ENCODE measurements at places on chromosomes 3 and 15.

DNA sequence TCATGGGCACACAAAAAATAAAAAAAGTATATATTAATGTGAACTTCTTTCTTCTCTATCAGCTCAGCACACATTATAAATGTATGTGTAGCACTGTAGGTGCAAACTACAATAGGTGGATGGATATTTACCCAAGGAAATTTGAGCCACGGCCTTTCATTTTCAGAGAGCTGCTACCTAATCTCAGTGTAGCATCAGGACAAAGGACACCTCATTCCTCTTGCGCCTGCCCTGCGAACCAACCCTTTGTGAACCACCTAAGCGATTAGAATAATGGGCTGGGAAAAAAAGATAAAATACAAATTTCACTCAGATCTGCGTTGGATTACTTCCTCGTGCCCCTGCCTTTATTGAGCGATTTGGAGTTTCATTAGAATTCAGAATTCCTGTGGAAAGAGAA, 263.2 kb downstream of the NR2F2 start:
- no peak for DNase-seq

DNA sequence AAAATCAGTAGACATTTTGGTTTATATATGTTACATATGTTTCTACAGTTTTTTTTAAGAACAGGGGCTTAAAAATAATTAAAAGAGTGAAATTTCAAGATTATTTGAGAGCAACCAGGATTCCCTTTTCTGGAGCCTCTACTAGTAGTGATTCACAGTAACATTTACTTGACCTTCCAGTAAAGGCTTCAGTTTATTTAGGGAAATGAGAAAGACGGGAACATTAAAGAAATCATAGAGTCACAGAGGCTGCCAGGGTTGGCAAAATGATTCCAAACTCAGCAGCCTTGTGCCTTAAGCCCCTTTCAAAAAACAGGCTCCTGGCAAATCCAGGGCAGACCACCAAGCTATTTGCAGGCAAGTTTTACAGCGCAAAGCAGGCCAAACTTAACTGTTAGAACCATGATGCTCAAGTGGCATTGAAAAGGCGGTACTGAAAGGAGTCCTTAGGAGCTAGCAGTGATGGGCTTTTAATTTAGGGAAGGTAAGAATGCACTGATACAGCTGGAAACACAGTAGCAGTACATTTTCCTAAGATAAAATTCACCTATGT, 201.1 kb upstream of the ADAMTS9 start:
- no peak for DNase-seq

DNA sequence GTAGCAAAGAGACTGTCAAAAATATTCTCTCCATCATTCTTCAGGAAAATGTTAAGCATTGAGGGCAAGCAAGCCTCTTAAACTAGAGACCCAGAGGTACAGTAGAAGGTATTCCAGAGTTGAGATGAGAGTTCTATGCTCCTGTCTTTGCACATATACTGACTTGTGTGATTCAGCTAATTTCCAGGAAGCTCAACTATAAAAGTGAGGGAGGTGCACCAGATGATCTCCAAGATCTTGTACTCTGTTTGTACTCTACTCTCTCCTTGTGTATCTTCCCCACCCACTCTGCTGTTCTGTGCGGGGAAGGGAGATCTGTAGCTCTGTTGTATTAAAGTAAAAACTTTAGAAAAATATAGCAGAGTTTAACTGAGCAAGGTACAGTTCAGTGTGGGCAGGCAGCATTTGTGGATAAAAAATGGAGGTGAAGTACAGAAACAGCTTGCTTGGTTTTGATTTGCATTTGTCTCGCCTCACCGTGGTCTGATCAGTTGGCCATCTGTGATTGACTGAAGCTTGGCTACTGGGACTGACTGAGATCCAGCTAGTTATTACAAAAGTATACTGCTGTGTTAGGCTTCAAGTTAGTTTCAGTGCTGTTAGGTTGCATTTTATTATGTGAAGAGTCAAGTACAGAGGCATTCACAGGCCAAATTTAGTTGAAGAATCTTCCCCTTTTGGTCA, 463.1 kb upstream of the GOLIM4 start:
- no peak for DNase-seq

DNA sequence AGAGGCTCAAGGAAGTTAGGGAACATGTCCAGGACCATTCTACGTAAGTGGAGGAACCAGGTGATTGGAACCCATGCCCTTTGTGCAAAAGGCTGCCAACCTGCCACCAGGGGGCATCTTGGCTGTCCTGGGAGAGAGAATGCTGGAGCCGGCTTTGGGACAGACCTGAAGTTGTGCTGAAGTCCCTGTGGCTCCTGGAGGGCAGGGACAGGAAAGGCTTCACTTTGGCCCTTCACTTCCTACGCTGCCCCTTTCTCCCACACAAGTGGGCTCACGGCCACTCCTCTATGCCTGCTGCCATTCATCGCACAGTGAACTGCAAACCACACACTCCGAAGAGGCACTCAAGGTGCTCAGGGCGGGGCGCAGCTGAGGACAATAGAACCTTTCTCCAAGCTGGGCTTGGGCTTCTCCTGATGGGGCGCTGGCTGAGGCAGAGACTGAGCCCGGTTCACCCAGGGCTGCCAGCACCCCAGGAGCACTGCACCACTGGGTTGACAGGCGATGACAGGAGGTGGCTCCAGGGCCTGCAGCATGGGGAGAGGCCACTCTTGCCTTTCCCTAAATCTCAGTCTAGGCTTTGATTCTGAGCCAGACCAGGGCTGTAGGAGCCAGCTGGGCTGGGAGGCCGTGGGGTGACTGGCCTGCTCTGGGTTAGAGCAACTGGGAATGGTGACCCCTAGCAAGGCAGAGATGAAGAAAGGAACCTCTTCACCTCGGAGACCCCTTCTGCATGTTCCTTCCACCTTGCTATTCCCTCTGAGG, 8.4 kb downstream of the SHF start:
- DNase-seq = peak; percentile 11

DNA sequence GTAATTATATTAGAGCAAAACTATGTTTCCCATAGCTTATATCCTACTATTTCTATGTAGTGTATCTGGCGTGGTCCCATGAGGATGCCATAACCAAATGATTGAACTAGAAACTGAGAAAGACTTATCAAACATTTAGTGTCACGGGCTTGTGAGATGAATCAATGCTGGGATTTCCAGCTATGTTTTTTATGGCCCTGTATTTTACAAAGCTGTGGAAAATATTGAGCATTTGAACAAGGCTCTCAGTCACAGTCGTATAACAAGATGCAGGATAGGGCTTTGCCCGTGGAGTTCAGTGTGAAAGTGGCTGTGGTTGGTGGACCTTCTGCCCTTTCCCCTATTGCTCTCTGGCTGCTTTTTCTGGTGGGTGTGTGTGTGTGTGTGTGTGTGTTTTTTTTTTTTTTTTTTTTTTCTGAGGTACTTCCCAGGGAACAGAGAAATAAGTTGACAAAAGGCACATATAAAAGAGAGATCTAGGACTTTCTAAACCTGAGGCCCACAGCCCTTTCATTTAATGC, 60.7 kb downstream of the CACNA1D start:
- no peak for DNase-seq

DNA sequence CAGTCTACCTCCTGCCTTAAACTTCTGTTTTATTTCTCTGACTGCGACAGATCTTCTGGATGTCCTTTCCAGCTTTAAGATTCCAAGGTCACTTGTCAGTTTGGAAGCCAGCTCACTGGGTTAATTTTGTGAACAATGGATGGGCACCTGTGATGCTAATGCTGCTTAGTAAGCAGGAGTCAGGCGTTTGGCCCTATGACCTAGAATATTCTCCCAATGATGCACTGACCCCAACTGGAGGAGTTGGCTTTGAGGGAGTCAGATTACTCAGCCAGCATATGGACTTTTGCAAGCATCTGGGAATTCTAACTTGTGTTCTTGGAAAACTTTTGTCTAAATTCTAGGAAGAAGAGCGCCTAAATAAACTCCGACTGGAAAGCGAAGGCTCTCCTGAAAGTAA, 28.1 kb downstream of the HACD3 start:
- DNase-seq = peak; percentile 82

- DNase-seq = no peak
These were observed 141.1 kb downstream of the FNDC3B start for GRCh38 chr3:172180473-172180872.

DNA sequence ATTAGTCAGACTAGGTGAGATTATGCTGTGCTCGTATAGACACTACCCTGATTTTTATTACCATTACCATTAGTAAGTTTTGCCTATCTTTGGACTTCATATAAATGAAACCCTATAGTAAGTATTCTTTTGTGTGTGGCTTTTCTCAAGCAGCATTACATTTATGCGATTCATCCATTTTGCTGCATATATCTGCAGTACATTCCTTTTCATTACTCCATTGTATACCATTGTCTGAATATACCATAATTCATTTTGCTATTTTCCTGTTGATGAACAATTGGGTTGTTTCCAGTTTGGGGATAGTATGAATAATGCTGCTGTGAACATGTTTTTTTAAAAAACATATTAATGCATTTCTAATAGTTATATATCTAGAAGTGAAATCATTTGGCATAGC, 45.3 kb downstream of the TMEM212 start:
- DNase-seq = no peak

DNA sequence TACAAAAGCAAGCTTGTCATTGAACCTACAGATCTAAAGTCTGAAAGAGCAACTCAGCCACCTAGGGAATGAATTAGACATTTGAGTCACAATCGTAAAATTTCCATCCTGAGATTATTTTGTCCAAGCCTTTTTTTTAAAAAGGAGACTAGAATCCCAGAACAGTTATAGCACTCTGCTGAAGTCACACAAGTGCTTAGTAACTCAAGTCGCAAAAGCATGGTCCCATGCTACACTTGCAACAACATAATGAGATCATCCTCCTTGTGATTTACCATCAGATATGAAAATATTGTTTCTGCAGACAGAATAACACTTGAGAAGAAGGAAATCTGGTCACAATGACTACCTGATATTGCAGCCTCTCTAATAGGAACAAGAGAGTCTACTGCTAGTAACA, 106.7 kb downstream of the ZIC4 start:
- DNase-seq = no peak

- no peak for DNase-seq
These were observed 79.0 kb downstream of the SEMA6D start for GRCh38 chr15:47796339-47796738.

DNA sequence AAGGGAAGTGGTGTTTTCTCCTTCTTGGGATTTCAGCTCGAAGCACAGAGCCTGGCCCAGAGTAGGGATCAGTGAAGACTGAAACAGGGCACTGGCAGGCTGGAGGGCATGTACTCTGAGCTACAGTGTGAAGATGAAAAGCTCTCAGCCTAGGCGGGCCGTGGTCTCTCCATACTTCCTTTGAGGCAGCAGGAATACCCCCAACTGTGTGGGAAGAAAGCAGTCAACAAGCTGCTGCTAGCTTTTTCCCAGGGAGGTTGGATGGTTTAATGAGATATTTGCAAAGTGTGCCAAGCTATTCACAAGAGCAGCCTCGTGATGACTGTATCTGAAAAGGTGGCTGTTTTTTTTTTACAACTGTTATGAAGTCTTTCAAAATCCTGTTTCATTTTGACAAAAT, 47.2 kb downstream of the NMNAT3 start:
- DNase-seq = no peak

DNA sequence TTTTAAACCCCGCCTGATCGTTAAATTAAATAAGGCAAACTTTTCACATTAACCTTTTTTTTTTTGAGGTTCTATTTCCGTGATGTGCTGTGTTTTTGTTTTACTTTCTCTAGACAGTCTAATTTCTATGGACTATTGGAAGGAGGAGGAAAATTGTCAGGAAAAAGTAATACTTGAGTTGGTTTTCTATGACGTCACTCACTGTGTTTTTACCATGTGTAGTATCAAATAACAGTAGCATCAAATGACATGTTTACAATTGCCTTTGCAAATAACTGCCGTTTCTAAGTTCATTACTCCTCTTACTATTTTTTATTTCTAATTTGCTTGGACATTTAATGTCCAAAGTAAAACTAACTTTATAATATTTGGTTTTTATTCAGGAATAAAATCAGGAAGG, 32.3 kb downstream of the MYO1E start:
- peak; percentile 34 for DNase-seq

GRCh38 chr3:44359146-44359751, 20.7 kb downstream of the TCAIM start:
- DNase-seq = peak; percentile 56

GRCh38 chr3:73024836-73025235, 28.2 kb downstream of the PPP4R2 start:
- DNase-seq = no peak

DNA sequence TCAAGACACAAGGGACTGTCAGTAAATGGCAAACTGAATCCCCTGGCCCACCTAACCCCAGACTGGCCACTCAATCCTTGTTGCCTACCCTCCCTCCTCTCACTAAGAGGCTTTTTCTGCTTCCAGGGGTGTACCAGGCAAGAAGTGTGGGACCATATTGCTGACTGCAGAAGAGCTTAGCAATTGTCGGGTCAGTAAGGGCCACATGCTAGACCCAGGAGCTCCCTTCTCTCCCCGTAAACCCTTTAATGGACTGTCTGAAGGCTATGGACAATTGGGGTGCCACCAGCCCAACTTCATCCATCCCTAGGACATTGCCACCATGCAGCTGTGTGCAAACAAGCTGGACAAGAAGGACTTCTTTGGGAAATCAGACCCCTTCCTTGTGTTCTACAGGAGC, 8.8 kb downstream of the CPNE9 start:
- DNase-seq = no peak

- peak; percentile 21 for DNase-seq
These were observed 15.8 kb upstream of the RARB start for GRCh38 chr3:25412269-25412668.

GRCh38 chr15:70257573-70258248, 160.0 kb upstream of the TLE3 start:
- DNase-seq = no peak
